ENCODE measurements at places on chromosomes 12 and 14.

DNA sequence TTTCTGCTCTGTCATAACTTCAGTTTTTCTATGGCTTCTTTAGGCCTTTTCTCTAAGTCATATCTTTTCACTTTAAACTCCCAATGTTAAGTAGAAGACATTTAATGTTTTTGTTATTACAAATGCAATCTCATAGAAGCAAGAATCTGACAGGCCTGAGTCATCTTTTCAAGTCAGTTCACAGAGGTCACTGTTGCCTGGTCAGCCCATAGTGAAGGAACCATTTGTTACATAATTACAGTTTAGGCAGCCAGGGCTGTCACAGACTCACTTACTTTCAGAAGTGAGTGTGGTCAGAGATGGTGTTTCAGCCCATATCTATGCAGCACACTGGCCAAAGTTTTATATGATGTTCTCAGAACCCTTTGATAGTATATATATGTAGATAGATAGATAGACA is 46.5 kb downstream of the CCER1 start:
- DNase-seq, result no peak

GRCh38 chr12:127445581-127446139 is 821.3 kb upstream of the TMEM132C start:
- no peak for DNase-seq

- DNase-seq, result no peak
Measured at GRCh38 chr12:66051361-66051760, 79.2 kb downstream of the LLPH start.

DNA sequence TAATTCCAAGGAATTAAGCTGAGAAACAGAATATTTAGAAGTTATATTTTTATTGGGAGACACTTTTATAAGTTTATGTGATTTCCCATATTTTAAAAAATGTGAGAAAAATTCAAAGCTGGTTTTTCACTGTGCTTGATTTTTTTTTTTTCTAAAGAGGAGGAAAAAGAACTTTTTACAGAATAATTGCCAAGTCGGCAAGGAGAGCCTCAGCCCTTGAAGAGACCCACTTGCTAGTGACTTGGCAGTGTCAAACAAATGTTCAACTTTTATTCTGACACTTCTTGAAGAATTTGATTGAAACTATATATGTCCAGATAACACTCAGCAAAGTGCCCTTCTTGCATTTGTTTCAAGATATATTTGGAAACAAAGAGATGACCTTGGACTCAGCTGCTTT is 52.3 kb upstream of the ATP2A2 start:
- no peak for DNase-seq

- peak; percentile 98 for DNase-seq
Measured at GRCh38 chr12:49707128-49707811, at the start of gene FMNL3. Gene FMNL3, minus strand, starts transcription at chr12:49707405. Its CDS starts 225 bp downstream, at chr12:49707180.

- no peak for DNase-seq
Measured at GRCh38 chr12:70122804-70123203, 120.4 kb upstream of the CNOT2 start.

- DNase-seq, result no peak
Measured at GRCh38 chr14:39827901-39828655, 395.8 kb upstream of the FBXO33 start.

DNA sequence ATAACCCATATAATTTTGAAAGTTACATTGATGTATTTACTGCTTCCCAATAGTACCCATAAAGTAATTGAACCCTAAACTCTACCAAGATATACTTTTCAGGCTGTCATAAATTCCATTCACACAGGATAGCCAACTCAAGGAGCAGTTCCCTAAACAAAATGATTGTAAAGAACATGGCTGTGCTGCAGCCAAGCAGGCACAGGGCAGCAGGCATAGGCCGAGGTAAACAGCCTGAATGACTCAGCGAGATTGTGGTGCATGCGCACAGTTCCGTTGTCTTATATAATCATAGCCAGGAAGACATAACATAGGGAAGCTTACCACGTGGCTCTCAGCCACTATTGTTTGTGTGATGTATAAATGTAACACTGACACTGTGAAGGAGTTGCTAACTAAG is 344.9 kb downstream of the FSCB start:
- DNase-seq, result no peak

- DNase-seq, result no peak
Measured at GRCh38 chr12:6370994-6371754, 4.2 kb downstream of the SCNN1A start.

GRCh38 chr12:13465635-13466034 is 269.1 kb downstream of the EMP1 start:
- DNase-seq, result no peak

- DNase-seq, result no peak
Measured at GRCh38 chr14:103568952-103569351, 6.2 kb downstream of the COA8 start.

- DNase-seq, result no peak
Measured at GRCh38 chr12:107115119-107115518, 21.8 kb upstream of the CRY1 start.

DNA sequence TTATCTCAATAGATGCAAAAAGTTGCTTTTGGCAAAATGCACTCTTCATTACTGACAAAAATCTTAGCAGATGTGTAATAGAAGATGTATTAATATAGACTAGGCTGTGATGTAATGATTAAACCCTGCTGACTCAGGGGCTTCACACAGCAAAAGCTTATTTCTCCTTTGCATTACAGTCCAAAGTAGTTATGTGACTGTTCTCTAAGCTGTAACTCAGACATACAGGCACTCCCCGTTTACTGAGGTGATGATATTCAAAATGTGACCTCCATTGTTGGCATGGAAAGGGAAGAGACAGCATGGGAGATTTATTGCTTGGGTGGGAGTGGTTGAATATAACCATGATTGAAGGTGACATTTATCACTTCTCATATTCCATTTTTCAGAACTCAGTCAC is 331.5 kb downstream of the SNAPC1 start:
- no peak for DNase-seq

DNA sequence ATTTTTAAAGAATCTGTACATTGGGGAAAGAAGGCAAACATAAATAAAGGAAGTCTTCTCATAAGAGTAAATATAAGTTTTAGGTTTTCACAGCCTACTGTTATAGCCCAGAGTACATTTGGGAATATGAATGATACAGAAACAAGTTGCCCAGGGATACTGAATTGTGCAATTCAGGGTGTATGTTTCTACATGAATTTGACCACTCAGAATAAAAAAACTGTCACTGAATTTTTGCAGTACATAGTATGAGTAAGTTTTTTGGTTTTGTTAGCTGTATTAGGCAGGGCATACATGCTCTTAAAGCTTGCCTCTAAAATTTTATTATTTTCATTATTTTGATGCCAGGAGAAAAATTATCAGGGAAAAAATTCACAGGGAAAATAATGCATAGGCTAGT is 6.6 kb upstream of the PCNX4 start:
- DNase-seq, result no peak

DNA sequence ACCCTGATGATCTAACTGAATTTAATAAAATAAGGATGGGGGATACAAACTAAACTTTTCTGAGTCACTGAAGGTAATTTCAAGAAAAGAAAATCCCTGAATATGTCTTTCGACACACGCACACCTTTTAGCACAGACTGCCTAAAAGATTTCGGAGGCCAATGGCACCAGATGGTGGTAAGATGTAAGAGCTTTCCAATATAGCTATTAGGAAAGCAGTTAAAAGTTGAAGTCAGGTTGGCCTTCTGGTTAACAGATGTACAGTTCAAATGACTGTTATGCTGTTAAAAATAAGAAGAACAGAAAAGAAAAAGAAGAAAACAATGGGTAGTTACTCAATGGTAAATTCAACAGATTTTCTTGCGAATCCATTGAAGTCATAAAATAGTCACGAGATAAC is 80.7 kb upstream of the KRR1 start:
- DNase-seq, result no peak

GRCh38 chr14:71780075-71780474 is 152.2 kb upstream of the RGS6 start:
- DNase-seq, result no peak

GRCh38 chr12:96036765-96037455 is 1.5 kb upstream of the LTA4H start:
- DNase-seq, result no peak

DNA sequence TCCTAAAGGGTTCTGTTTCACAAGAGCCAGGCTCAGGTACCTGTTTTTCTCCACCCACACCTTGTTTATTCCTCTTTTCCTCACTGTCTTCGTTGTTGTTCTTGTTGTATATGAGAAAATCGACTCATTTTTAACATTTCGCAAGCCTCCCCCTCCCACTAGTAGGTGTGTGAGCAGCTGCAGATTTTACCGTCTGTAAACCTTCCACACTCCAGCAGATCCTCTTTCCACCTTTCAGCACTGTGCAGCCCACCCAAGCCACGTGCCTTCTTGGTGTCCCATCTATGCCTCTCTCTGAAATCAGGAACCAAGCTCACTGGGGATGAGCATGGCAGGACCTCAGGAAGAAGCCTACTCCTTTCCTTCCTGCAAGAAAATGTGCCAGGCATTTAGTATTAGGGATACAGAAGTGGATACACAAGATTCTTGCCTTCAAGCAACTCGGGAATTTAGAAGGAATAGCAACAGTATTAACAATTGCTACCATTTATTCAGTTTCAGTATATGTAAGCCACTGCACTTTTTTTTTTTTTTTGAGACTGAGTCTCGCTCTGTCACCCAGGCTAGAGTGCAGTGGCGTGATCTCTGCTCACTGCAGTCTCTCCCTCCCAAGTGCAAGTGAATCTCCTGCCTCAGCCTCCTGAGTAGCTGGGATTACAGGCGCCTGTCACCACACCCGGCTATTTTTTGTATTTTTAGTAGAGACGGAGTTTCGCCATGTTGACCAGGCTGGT is 113.6 kb downstream of the CHST11 start:
- DNase-seq, result no peak

DNA sequence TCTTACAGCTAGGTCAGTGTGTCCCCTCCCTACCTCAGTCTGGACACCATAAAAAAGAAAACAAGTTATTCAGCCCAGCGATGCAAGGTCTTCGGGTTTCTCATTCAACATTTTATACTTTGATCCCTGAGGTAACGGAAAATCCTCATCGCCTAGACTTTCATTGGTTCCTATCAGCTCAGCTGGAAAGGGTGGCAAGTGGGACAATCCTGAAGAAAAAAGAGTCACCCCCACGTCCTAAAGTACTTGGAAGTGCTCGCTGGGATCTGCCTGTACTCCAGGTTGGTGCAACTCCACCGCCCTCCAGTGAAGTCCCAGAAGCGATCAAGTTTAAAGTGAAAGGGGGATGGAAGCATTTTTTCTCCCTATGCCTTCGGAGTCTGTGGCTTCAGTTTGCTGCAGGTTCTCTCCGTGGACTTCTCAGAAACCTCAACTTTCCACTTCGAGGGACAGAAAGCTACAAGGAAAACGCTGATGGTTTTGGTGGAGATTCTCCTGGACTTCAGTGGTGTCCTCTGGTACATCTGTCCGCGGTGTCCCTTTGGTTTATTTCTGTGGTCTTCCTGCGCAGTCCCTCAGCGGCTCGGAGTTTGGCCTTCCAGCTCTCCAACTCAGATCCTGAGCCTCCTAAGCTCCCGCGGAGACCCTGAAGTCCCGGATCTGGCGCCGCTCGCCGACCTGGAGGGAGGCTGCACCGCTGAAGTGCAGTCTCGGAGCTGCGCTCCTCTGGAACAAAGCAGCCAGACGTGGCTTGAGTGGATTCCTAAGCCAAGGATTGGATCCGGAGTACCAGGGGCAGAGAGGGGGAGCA is 1.8 kb upstream of the LRFN5 start:
- no peak for DNase-seq

- no peak for DNase-seq
Measured at GRCh38 chr12:20549108-20549719, 145.9 kb upstream of the SLCO1C1 start.

DNA sequence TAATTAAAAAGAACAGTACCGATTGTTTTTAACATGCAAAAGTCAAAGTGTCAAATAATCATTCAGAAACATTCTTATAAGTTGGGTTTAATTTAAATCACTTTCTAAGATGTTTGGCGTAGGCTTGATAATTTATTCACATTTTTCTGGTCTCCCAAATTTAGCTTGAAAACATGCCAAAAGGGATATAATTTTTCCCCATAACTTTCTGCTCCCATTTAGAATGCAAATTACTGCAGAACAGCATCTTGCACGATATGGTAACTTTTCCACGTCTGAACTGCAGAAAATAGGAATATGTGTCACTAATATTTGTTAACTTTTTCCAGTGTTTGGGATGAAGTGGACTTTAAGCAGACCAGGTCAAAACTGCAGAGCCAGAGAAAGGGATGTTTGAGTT is 1592.4 kb upstream of the SEL1L start:
- DNase-seq, result no peak

DNA sequence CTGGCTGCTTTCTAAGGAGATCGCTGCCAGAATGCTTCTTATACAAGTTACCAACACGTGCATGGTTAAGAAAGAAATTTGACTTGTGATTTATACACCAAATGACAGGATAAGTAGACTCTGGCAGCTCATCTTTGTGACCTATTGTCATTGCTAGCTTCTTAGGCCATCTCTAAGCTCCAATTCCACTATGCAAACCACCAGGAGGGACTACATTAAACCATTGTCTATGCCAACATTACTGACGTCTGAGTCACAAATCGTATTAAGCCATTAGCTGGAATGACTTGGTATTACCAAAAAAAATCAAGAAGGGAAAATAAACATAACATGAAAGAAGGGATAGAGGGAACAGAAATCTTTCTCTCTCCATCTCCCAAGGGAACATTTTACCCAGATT is 15.8 kb upstream of the VPS33A start:
- no peak for DNase-seq

DNA sequence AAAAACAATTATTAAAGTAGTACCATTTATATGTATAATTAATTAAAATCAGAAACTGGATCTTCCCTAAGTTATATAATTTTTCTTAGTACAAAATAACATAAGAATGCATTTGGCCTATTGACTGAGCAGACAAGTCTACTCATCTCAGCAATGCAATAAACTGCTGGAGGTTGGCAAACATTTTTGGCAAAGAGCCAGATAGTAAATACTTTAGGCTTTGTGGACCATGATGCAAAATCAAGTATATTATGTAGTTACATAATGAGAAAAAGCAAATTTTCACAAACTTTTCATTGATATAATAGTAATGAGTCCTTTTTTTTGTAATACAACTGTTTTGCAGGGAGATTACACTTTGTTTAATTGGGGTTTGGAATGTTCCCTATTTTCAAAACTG is 30.9 kb downstream of the ERGIC2 start:
- no peak for DNase-seq

- no peak for DNase-seq
Measured at GRCh38 chr14:102469261-102469660, 40.3 kb downstream of the ANKRD9 start.

DNA sequence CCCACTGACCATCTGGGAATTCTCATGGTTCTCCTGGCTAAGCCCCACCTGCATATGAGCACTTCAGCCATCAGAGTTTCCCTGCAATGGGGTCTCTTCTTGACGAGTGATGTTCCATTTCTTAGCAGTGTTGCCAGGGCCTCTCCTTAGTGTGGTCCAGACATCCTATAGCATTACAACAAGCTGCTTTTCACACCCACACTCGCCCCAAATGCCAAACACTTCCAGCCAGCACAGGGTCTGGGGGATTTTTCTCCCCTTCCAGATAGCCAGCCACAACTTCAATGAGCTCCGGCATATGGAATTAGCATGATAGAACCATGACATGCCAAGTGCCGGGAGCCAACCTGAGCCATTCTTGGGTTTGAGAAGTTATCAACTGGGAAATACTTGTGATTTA is 267.4 kb downstream of the ZFP36L1 start:
- DNase-seq, result no peak

Measured in CD4-positive, alpha-beta T cell treated with Interferon gamma for 1 hour (primary cell).